Vagina (tissue), 2 donors: ENCODE measurements at places on chromosomes 1 and 21. TPM values are rescaled to one million over a fixed set of nuclear protein-coding genes. Genes with fewer than 3 reads are reported as not detected.

The SLC1A7 gene
- total RNA-seq: not detected

The CHIA gene
- not detected for total RNA-seq

The TTC34 gene
- under 0.01 TPM for total RNA-seq

DNA sequence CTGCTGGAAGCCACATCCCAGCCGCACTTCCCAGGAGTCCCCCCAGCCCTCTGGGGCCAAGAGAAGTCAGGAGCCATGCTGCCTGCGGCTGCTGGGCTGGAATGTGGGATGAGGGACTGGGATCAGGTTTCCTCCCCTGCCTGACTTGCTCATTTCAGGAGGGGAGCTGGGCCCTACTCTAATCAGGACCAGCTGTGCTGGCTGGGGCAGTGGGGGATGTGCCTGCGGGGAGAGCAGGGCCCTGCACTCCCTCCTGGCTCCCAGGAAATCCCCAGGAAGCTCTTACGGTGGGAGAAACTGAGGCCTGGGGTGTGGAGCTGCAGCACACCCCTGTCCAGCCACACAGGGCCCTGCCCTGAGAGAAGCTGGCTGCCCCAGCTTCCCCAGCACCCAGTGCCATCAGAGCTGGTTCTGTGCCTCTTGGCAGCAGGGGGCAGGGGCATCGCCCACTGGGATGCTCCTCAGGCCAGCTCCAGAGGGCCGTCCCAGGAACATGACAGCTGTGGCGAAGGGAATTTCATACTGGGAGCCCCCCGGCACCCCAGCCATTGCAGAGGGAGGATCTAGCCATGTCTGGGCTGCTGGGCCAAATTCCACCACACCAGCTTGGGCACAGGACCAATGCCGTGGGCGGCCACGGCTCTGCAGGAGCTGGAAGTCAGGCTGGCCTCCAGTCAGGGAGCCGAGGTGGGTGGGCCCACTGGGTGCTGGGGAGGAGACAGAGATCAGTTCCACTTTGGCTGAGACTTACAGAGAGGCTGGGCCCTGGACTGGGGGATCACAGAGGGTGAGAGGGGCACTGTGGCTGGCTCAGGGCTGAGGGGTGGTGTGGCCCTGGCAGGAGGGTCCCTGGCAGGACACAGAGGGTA is 21.3 kb upstream of the PRSS38 start:
- H3K4me1 ChIP-seq: peaks cover 33% of the 10 kb centered on the region
- H3K36me3 ChIP-seq: no peaks in the 10 kb centered on the region
- H3K27me3 ChIP-seq: no peaks in the 10 kb centered on the region
- DNase-seq: peak; percentile 88

DNA sequence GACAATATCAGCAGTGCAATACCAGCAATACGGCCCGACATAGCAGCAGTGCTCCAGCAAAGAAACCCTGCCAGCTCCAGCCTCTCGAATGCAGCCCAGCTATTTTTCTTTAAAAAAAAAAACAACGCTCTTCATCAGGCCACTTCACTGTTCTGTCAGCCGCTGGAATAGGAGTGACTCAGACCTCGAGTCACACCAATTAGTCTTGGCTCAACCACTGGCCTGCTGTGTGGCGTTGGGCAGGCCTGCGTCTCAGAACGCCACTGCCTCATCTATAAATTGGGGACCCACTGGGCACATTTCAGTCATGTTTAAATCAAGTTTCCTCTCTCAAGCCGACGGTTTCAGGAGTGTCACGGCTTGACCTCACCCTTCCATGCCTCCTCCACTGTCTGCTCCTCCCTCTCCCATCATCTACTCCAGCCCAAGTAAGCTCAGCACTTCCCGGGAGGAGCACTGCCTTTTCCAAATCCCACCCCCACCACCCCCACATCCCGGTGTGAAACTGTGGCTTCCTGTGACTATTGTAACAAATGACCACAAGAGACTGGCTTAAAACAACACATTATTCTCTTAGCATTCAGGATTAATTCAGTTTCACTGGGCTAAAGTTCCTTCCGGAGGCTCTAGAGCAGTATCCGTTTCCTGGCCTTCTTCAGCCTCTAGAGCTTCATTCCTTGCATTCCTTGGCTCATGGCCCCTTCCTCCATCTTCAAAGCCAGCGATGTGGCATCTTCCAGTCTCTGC is 71.9 kb upstream of the EFHD2 start:
- H3K36me3 ChIP-seq: no peaks in the 10 kb centered on the region
- H3K27me3 ChIP-seq: no peaks in the 10 kb centered on the region
- no peak overlapping the region for H3K4me3 ChIP-seq
- H3K27ac ChIP-seq: peak overlapping the region; percentile 34
- peaks cover 30% of the 10 kb centered on the region for H3K4me1 ChIP-seq
